GM23248 (cell line): ENCODE measurements at places on chromosomes 12 and 14. TPM values are rescaled to one million over a fixed set of nuclear protein-coding genes. Genes with fewer than 3 reads are reported as not detected.
A peak's percentile ranks its signal among the peaks of the same experiment; 100 is the strongest.

Gene UNC79
- not detected in 2 replicates for total RNA-seq

Gene ACACB
- total RNA-seq: 1.0 and 4.1 TPM in 2 replicates

Gene PITPNM2
- total RNA-seq: 2.0 and 2.1 TPM in 2 replicates

- H3K36me3 ChIP-seq: peaks cover 20% of the 10 kb centered on the region
- no peak overlapping the region for H3K27ac ChIP-seq
- H3K27me3 ChIP-seq: no peaks in the 10 kb centered on the region
These were observed 92.9 kb downstream of the PAWR start for GRCh38 chr12:79597910-79598309.

GRCh38 chr14:21672116-21672515 is 1.5 kb downstream of the OR4E1 start:
- no peaks in the 10 kb centered on the region for H3K4me1 ChIP-seq
- no peak overlapping the region for H3K27ac ChIP-seq
- H3K36me3 ChIP-seq: no peaks in the 10 kb centered on the region
- DNase-seq: no peak
- no peak overlapping the region for H3K4me3 ChIP-seq
- H3K27me3 ChIP-seq: no peaks in the 10 kb centered on the region

GRCh38 chr14:34693228-34693939 is 21.0 kb downstream of the CFL2 start:
- peak; percentile 42 for DNase-seq
- H3K4me3 ChIP-seq: peak overlapping the region; percentile 62
- H3K27me3 ChIP-seq: no peaks in the 10 kb centered on the region
- peaks cover 5% of the 10 kb centered on the region; the same call in 1 of the 2 replicates for H3K4me1 ChIP-seq
- H3K36me3 ChIP-seq: no peaks in the 10 kb centered on the region

DNA sequence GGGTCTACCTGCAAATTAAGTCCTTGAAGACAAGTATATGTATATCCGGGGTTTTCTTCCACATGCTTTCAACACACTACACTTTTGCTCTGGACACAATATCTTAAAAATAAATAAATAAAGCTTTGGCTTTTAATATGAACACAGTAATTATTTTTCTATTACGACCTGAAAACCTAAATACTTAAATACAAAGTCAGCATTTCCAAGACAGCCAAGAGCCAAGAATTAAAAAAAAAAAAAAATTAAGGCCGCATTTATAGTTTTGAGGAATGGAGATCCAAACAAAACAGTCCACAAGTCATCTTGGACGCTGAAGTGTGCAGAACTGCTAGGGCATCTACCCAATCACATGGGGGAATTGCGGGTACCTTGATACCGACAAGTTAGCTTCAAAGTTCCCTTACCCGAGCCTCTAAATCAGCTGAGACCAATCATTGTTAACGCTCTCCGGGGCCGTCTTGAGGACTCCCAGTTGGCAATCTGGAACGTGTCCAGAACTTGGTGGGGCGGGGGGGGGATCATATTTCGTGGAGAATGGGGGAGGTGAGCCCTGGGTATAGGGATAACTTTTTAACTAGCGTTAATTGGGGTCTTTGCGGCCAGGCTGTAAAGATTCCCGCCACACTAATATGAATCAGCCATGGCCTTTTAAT is 731 bp upstream of the PCNX4 start:
- H3K4me1 ChIP-seq: peaks cover 28% of the 10 kb centered on the region
- H3K27me3 ChIP-seq: no peaks in the 10 kb centered on the region
- peak overlapping the region; percentile 98 for H3K27ac ChIP-seq
- peak; percentile 74 for DNase-seq

DNA sequence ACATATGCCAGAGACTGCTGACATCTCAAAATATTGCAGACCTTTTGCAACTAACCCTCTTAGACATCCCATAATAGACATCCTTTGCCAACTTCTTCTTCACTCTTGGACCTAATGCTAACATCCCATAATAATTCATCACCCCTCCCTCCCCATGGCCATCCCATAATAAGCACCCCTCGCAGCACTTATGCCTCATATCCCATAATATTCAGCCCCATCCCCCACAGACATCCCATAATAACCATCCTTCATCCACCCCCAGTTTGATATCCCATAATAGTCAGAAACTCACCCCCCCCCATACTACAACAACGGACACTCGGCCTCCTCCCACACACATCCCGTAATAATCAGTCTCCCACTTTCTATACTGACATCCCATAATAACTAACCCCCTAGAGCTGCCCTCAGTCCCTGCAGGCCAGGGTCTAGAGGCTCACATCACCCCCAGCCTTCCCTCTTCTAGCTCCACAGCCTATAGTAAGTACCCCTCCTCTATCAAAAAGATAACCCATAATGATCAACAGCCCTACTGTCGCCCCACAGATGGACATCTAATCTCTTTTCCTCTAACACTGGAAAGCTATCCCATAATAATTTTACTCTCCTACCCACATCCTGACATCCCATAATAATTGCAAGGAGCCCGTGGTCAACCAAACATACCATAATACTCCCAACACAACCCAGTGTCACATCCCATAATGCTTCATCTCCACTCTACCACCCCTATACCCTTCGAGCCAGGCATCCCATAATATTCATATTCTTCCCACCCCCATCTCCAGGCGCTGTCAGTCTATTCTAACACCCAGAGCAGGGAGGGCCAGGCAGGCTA is 792 bp upstream of the CHD4 start:
- no peaks in the 10 kb centered on the region for H3K27me3 ChIP-seq
- H3K4me3 ChIP-seq: no peak overlapping the region
- H3K27ac ChIP-seq: peak overlapping the region; percentile 40
- H3K36me3 ChIP-seq: no peaks in the 10 kb centered on the region
- peak; percentile 65 for DNase-seq

- H3K27me3 ChIP-seq: no peaks in the 10 kb centered on the region
- H3K4me1 ChIP-seq: no peaks in the 10 kb centered on the region
- DNase-seq: no peak
- H3K4me3 ChIP-seq: no peak overlapping the region
- H3K27ac ChIP-seq: no peak overlapping the region
- H3K36me3 ChIP-seq: peaks cover 47% of the 10 kb centered on the region
These were observed 23.2 kb downstream of the PCNX4 start for GRCh38 chr14:60114881-60115280.

GRCh38 chr12:27971606-27972005 is 927 bp downstream of the PTHLH start:
- no peak for DNase-seq
- H3K4me1 ChIP-seq: peaks cover 38% of the 10 kb centered on the region
- H3K36me3 ChIP-seq: no peaks in the 10 kb centered on the region
- H3K4me3 ChIP-seq: no peak overlapping the region
- H3K27me3 ChIP-seq: no peaks in the 10 kb centered on the region

GRCh38 chr14:104315169-104315568 is 176.8 kb downstream of the KIF26A start:
- H3K4me3 ChIP-seq: no peak overlapping the region
- H3K4me1 ChIP-seq: no peaks in the 10 kb centered on the region
- DNase-seq: no peak

DNA sequence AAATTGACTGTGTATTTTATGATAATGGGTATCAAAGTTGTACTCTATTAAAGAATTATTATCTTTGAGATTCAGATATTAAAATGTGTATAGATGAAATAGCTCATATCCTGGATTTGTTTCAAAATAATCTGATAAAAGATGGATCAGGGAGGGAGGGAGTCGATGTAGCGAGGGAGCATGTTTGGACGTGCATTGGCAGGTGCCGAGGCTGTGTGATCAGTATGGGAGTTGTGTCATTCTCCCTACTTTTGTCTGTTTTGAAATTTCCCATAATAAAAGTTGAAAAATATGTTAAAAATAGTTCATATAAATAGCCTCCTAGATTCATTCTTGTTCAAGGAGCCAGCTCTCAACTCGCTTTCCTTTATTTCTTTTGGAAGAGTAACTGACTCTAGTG is 171.6 kb upstream of the HIF1A start:
- no peak overlapping the region for H3K4me3 ChIP-seq
- H3K27ac ChIP-seq: peak overlapping the region; percentile 68
- no peaks in the 10 kb centered on the region for H3K36me3 ChIP-seq
- DNase-seq: no peak

DNA sequence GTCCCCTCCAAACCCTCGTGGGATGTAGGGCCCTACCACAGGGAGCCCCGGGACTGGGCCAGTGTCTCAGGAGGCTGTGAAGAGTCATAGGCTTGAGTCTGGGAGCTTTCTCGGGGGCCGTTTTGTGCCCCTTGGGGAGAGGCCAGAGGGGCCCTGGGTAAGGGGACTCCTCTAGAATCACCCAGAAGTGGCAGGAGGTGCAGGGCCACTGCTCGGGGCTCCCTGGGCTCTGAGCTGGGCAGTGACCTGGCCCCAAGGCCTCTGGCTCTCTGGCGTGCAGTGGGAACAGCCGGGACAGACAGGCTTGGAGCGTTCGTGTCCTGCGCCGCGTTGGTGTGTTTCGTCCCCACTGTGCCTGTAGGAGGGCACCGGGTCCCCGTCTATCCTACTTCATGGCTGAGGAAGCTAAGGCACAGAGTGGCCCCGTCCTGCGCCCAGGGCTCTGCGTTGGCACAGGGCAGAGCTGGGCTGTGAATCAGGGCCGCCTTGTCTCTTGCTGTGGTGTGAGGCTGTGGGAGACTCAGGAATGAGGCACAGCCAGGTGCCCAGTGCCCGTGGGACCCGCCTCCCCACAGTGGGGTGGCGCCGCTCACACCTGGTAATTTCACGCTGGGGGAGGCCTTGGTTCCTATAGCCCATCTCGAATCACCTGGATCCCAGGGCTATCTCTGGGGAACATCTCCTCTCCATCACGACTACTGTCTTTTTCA is 23.8 kb upstream of the KIF26A start:
- H3K4me1 ChIP-seq: no peaks in the 10 kb centered on the region
- no peaks in the 10 kb centered on the region for H3K36me3 ChIP-seq
- no peak overlapping the region for H3K27ac ChIP-seq
- H3K27me3 ChIP-seq: peaks cover 3% of the 10 kb centered on the region; the same call in 1 of the 2 replicates
- H3K4me3 ChIP-seq: no peak overlapping the region

DNA sequence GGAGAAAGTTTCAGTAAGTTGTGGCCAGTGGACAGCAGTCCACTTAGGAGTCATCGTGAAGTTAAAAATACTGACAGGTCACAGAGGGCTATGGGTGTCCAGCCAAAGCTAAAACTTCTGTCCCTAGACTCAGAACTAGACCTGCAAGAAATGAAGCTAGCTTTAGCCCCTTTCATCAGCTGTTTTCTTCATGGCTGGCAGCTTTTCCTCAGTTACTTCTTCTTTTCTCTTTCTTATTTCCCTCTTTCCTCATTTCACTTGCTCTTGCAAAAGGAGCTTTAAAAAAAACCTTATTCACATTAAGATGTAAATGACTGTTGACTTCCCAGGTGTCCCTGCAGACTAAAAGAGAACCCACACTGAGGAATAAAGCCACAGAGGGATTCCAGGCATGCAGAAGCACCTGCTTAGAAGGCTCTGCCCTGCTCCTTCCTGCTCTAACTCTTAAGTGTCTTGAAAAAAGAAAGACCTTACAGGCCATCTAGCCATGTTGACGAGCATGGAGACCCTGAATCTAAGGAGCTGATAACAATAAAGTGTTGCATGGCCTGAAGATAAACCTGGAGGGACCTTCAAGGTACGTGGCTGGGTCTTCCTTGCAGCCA is 69.7 kb upstream of the CCND2 start:
- no peak overlapping the region for H3K4me3 ChIP-seq
- H3K27ac ChIP-seq: no peak overlapping the region
- no peaks in the 10 kb centered on the region for H3K4me1 ChIP-seq
- no peaks in the 10 kb centered on the region for H3K36me3 ChIP-seq
- no peaks in the 10 kb centered on the region for H3K27me3 ChIP-seq
- DNase-seq: no peak

DNA sequence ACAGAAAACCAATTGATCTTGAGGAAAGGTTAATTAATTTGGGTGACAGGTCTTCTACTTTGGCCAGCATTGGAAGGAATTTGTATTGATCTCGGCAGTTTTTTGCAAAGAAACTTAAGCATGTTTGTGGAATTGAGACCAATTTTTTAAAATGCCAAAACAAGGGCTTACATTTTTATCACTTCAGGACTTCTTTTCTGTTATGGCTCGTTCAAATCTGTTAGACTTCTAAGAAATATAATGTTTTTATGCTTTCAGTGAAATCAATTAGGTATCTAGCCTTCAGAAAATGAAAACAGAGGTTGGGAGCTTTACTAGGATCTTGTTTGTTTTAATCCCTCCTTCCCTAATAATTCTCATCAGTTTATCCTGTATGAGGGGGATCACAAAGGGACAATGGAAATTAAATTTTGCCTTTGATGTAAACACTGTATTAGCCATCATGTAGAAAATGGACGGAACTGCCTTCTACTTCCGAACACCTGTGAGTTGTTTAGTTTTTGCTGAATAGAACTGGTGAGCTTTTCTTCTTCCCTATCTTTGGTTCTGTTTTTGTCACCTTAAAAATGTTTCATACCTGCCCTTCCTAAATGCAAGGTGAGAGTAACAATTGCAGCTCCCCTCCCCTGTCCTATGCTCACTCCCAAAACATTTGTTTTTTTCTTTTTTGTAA is 7.8 kb downstream of the FOXA1 start:
- peaks cover 91% of the 10 kb centered on the region for H3K27me3 ChIP-seq
- H3K4me3 ChIP-seq: no peak overlapping the region
- H3K27ac ChIP-seq: no peak overlapping the region
- H3K4me1 ChIP-seq: no peaks in the 10 kb centered on the region
- H3K36me3 ChIP-seq: no peaks in the 10 kb centered on the region
- no peak for DNase-seq

DNA sequence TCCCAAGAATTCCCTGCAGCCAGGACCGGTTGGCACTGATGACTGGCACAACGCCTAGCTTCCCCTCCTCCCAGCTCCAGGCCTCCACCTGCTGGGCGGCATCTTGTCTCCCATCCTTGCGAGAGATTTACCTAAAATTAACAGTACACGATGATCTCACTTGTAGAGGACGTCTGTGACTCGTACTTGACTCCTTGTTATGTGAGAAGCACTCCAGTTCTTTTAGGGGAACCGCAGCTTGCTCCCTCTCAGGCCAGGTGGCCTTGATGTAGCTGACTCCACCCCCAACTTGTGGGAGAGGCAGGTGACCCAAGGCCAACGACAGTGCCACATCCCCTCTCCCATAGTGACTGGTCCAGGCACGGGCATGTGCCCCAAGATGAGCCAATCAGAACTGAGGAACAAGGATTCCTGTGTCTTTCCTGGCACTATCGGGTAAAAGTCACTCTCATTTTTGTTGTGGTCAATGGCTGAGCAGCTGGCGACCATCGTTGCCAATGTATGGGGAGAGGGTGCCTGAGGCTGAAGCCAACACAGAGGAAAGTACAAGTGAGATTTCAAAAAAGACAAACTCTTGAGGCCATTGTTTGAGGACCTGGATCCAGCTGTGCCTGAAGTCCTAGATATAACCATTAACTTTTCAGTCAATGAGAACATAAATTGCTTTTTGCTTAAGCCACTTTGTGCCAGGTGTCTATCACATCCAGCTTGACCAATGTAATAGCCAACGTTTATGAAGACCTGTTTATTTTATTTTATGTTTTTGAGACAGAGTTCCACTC is 208.7 kb downstream of the RBM19 start:
- DNase-seq: no peak
- no peaks in the 10 kb centered on the region for H3K36me3 ChIP-seq
- H3K4me1 ChIP-seq: no peaks in the 10 kb centered on the region

- H3K36me3 ChIP-seq: 0 out of 2 replicates have a peak, but pooled peaks cover 3% of the 10 kb centered on the region
- DNase-seq: no peak
- H3K4me3 ChIP-seq: no peak overlapping the region
These were observed 35.9 kb downstream of the ACADS start for GRCh38 chr12:120761519-120761934.
